ENCODE measurements at places on chromosomes 1 and 21.

DNA sequence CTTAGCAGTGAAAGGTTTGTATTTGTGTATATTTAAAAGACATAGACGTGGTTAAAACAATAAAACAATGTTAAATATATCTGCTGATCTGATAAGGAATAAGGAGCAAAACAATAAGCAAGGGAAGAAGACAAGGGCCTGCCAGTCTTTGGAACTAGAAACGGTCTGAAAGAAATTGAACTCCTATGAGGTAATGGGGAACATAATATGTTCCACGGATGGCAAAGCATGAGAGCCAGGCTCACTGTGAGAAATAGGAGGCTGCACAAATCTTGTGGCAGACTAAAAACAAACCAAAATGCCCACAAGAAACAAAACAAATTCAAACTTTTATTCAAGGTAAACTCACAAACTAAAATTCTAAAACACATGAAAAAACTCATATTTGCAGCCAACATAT, 150.5 kb downstream of the NTMT2 start:
- DNase-seq, result no peak

DNA sequence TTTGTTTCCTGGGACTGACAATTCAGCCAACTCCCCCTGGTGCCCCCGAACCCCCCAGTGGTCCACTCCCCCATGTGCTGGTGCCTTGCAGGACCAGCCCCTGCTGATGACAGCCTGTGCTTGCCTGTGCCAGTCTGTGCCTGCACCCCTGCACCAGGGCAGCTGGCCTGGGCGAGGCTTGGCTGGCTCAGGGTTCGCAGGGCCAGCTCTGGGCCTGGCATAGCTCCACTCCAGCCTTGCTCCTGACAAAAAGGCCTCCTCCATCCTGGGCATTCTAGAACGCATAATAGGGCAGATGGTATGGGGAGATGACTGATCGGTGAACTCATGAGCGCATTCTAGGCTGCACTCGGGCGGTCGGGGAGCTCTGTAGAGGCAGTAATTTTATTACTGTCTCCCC, 5.4 kb downstream of the CNTN2 start:
- no peak for DNase-seq

- DNase-seq, result no peak
Measured at GRCh38 chr21:30271611-30272010, 11.1 kb downstream of the KRTAP24-1 start.

- DNase-seq, result no peak
Measured at GRCh38 chr1:50458507-50458906, 35.3 kb upstream of the DMRTA2 start.

DNA sequence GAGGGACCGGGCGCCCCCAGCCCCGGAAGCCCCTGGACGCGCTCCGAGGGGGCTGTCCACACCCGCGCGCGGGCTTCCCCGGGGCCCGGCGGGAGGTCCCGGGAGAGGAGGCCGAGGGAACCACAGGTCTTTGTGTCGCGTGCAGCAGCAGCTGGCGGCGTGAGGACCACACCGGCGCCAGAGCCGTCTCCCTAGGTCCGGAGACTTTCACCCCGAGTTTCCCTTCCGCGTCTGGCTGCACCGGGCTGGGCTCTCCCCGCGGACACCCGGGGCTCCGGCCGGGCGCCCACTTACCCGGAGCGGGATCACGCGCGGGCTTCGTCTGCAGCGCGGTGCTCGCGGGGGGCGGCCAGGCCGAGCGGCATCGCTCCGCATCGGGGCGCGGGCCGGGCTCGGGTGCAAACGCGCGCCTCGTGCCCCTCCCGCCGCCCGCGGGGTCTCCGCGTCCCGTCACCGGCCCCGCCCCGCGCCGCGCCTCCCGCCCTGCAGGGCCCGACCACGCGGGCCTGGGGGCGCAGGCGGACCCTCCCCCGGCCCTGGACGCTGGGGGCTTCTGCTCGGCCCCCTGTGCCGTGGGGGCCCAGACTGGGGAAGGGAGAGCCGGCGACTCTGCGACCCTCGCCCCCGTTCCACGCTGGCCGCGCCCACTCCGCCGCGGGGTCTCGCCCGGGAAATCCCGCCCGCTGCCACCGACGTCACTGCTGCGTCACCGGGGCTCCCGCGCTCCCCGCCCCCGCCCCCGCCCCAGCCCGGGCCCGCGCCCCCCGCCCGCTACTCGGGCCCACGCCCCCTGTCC, at the start of gene GNG4:
Gene GNG4 (minus strand): TSS at position 417 of the 796 bp plus-strand sequence. CDS start 65,946 bp downstream, outside the sequence.
- peak; percentile 34 for DNase-seq

DNA sequence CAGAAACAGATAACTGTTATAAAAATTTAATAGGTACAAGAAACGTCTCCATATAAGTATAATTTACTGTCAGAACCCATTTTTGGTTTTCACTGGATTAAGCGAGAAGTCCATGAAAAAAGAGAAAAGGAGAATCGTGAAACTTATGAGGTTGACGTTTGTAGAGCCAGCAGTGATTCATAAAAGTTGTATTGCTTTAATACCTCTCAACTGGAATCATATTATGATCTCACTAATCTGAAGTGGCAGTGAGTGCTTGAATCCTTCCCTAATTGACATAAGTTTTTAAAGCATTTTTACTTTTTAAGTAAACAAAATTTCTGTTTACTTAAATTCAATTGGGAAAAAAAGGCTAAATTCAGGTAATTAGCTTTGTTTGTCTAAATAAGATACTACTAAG, 315.3 kb downstream of the TPR start:
- DNase-seq, result no peak

GRCh38 chr1:58573705-58574591, 3.1 kb downstream of the TACSTD2 start:
- DNase-seq, result peak; percentile 35

DNA sequence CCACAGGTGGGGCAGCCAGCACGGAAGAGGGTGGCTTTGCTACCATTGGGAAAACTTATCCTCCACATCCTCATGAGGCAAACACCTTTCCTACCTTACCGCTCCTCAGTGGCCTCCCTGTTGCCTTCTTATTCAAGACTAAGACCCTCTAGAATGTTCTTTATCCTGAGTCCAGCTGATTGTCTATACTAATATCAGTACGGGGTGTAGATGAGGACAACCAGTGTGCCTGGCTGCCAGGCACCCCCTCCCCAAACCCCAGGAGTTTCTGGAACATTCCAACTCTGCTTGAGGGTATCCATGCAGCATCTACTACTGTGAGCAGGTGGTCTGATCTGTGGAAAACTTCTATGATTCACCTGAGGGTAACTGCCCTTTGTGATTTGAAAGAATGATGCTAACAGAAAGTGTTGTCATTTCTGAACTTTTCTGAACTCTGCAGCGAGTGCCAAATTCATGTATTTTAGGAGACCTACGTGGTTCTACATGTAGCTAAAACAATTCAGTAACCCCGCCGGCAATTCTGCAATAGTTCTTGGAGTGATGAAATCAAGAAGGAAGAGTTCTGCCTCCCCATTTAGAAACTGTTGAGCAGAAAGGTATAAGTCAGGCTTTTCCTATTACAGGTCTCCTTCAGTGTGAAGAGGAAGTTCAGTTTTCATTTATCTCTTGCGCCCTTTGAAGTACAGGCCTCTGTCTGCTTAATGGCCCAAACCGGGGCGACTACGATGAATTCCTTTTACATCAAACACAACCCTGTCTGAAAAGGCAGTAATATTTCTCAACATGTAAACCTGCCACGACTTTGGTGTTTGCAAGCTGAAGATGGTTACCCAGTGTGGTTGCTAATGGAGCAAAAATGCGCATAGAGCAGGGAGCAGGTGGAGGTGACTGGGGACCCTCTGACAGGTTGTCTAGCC, 80.4 kb downstream of the RUNX1 start:
- DNase-seq, result peak; percentile 48

GRCh38 chr1:17097147-17097546, 22.1 kb downstream of the PADI2 start:
- no peak for DNase-seq

DNA sequence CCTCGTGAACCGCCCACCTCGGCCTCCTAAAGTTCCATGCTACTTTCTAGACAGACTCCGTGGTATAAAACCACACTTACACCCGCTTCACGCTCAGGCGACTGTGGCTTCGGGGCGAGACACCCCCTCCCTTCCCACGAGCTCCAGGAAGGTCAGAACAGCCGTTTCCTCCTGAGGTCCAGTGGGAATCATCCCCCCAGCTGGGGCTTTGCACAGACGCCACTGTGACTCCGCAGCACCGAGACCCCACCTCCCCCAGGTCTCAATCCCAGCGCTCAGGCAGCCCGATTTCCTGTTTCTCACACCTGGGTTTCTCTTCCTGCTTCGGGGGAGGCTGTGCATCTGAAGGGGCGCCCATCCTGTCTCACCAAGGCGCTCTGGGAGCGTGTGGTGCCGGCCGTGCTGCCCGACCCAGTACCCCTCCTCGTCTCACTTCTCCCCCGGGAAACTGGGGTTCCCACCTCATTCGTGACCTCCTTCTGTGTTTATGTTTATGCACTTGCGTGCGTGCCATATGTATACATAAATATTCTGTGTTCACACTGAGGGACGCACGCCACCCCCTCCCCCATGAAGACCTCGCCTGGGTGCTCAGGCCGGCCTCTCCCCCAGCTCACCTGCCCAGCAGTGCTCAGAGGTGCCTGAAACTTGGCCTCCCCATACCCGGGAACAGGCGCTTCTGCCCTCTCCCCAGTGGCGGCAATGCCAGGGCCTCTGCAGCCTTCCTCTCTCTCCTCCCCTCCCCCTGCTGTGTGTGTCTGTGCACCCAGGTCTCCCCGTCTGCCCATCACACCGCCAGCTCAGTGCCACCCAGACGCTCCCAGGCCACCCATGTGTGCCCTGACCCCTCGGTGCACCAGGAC, 14.6 kb downstream of the SLC35E2B start:
- peak; percentile 54 for DNase-seq

DNA sequence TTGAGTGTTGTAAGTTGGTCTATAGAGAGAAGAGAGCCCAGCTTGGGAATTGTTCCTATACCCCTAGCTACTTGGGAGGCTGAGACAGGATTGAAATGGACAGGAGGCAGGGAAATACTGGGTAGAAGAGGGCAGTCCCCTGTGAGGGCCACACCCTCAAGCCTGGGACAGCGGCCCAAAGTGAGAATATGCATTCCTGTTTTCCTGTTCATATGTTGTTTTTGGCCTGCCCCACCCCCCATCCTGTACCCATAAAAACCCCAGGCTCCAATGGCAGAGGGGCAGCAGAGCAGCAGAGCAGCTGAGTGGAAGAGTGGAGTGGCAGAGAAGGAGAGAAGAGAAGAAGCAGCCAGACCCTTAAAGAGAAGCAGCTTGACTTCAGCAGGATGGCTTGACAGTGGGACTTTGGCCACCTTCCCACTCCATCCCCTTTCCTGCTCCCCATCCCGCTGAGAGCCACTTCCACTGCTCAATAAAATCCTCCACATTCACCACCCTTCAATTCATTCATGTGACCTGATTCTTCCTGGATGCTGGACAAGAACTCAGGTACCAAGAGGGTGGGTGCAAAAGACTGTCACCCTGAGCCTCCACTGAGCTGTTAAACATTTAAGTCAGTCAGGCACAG, 70.6 kb upstream of the PUM1 start:
- DNase-seq, result no peak

- no peak for DNase-seq
Measured at GRCh38 chr1:19325958-19326747, 14.0 kb downstream of the SLC66A1 start.

All from stimulated activated CD4-positive, alpha-beta T cell treated with anti-CD3 and anti-CD28 coated beads, Interleukin-2, amount 100 ng/mL, for 24 hours (primary cell).